ENCODE measurements at places on chromosomes 2 and 18. TPM values are rescaled to one million over a fixed set of nuclear protein-coding genes. Genes with fewer than 3 reads are reported as not detected.

Gene ANKRD12
- total RNA-seq: 66.9 TPM

Gene FOXD4L1
- not detected for total RNA-seq

Gene TWIST2
- 38.2 TPM for total RNA-seq

Gene LAPTM4A
- total RNA-seq: 264 TPM

Gene CABYR
- 0.64 TPM for total RNA-seq

Gene ASXL3
- 0.96 TPM for total RNA-seq

Gene EML6
- 1.9 TPM for total RNA-seq

Gene C18orf63
- total RNA-seq: not detected

Gene ZC3H6
- total RNA-seq: 14.4 TPM

Gene TRMT61B
- total RNA-seq: 13.8 TPM

Gene RIT2
- not detected for total RNA-seq

Gene CYP1B1
- total RNA-seq: 39.0 TPM

Gene GALR1
- total RNA-seq: under 0.01 TPM

Gene ACP1
- total RNA-seq: 109 TPM

Gene PTPN2
- 53.7 TPM for total RNA-seq

Measured in breast epithelium (tissue), 4 donors.